ENCODE measurements at places on chromosomes 5 and 9.

- DNase-seq = no peak
Measured at GRCh38 chr5:125286271-125286670, 539.8 kb upstream of the ZNF608 start.

DNA sequence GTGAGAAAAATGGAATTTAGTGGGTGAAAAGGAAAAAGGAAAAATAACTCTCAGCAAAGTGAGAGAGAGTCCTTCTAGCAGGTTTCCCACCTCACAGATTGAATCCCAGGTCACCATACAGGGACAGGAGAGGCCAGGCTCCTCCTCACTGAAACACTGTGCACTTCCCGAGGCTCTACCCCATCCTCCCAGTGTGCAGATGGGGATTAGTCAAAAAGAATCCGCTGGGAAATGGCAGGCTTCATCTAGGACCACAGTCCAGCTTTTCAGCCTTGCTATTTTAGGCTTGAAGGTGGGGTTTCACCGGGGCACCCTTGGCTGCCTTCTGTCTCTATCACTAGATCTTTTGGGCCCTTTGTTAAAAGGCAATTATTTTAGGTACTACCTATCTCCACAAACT lies 47.8 kb downstream of the YIPF5 start:
- DNase-seq = no peak

- DNase-seq = no peak
Measured at GRCh38 chr5:94326586-94326985, 291.8 kb downstream of the KIAA0825 start.

- peak; percentile 15 for DNase-seq
Measured at GRCh38 chr9:6787793-6788161, 30.0 kb downstream of the KDM4C start.

DNA sequence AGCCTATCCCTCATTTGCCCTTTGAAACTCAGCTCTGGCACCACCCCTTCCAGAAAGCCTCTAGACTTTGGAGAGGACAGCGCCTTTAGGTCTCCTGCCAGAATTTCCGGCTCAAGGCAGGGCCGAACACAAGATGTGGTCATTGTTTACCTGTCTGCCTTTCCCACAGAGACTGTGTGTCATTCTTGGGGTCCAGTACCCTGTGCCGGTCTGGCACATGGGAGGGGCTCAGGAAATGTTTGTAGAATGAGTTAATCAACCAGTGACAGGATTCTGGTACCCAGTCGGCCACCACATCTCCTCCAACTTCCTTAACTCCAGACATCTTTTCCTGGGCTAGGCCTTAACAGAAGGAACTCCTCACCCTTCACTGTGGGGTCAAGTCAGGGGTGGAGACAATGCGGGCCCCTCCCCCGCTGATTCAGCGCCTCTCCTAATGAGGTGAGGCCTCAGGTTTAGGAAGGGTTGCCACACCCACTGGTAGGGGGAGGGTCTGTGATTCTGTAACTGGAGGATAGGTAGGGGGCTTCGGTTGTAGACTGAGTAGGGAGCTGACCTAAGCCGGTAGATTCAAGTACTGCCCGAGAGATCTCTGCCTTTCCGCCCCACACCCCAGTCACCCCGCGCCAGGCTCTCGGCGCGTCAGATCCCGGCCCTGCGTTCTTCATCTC lies 29.3 kb downstream of the PCDH1 start:
- DNase-seq = peak; percentile 40

DNA sequence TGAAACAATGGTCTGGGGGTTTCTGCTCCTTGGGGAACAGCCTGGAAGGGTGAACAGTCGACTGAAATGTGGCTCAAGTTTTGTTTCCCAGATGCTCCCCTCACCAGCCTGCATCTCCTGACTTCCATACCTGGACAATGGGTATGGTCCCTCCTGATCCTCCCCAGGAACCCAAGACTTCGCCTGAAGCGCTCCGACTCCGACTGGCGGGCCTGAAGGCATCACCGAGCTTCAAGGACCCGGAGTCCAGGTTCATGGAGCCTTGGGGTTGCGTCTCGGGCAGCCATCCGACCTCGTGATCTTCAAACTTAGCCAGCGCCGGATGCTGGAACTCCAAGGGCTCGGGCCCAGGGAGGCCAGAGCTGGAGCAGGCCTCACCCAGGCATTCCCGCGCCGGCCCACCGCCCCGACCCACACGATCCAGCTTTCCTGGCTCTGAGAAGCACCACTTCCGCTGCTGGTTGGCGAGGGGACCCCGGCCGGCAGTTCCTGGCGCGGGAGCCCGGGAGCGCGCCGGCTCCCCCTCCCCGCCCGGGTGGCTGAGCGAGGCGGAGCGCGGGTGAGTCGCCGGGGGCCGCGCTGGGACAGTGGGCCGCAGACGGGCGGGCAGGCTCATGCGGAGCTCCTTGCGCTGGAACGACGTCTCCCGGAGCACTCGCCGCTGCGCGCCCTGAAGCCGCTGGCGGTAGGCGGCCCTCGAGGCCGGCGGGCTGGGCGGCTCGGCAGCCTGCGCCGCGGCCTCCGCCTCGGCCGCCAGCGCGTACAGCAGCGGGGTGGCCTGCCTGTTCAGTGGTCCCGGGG lies 5.2 kb downstream of the SHROOM1 start:
- DNase-seq = no peak

DNA sequence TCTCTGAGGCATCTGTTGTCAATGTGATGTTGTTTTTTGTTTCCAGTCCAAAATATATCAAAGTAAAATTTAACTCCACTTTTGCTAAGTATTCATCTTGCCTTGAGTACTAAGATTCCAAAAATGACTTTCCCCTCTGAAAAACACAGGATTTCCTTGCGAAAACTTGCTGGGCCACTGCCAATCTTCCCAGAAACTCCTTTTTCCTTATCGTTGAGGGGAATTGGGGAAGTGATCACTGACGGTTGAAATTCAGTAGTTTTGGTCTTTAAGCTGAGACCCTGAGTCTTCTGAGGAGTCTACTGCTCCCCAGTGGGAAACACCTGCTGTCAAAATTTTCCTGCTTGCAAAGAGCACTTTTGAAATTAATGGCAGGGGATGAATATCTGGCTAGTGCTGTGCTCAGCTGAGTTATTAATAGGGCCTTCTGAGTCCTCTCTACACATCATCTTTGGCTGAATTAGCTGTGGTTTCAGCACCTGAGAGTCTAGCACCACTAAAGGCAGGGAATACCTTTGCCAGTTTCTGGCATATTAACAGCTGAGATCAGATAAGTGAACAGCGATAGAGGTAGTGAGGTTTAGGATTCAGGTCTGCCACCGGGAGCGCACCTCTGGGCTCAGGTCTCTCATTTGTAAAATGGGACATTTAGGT lies 18.0 kb downstream of the TLR4 start:
- no peak for DNase-seq

DNA sequence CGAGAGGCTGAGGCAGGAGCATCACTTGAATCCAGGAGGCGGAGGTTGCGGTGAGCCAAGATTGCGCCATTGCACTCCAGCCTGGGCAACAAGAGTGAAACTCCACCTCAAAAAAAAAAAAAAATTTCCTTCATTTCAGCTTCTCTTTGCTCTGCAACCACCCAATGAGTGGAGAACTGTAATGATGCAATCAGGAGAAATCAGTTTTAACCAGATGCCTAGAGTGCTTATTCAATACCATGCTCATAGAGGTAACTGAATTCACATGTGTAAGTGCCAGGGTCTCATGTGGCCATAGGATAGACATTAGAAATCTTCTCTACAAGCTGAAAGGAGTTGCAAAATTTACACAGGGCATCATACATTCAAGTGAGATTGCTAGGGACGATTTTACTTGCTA lies 70.6 kb downstream of the HMHB1 start:
- peak; percentile 72 for DNase-seq

GRCh38 chr9:132164604-132165362 lies 2.9 kb downstream of the NTNG2 start:
- peak; percentile 78 for DNase-seq

DNA sequence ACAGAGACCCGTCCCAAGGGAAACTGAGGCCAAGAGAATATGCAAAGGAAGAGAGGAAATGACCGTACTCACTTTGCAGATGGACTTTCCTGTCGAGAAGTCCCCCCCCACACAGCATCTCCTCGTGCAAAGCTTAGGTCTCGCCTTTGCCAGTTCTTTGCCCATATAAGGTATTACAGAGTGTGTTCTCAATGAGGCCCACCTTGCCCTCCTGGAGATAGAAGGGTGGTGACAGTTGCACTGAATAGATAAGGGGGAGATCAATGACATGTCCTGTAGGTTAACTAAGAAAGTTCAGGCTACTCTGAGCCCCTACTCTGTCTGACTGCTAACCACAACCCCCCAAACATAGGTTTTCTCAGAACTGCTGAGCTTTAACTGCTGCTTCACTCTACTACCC lies 68.2 kb upstream of the SPTLC1 start:
- DNase-seq = no peak

DNA sequence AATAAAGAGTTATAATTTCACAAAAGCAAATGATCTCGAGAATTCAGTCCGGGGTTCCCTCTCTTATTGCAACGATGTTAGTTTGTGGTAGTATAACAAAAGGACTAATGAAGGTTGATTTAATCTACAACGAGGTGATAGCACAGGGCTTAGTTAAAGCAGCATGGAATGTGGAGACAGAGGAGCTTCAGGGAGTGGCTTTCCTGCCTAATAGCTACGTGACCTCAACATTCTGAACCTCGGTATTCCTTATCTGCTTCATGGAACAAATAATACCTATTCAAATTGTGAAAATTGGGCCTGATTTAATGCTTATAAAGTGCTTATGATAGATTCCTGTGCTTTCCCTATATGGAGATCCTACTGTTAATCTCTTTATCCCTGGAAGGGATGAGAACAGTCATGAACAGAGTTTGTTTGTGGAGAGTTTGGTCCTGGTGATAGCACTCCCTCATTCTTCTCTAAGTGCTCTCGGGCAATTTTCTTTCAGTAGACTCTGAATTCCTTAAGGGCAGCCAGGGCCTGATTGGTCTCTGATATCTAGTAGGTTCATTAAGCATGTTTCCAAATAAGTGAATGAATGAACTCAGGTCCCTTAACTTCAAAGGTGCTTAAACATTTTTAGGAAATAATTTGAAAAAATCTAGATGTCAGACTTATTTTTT lies 104.1 kb upstream of the TUT7 start:
- no peak for DNase-seq

DNA sequence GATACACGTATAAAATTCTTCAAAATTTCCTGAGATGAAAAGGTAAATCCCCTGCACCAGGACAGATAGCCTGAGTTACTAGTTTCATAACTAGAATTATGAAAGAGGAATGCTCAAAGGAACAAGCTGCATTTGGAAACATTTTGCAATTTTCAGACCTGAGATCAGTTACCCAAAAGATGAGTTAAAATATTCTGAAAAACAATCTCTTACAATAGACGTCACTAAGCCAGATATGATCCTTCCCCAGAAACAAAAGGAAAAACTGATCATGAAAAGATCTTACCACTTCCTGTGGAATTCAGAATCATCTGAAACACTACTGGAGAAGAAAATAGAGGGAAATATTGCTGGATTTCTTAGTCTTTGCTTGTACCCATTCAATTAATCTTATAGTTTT lies 204.7 kb downstream of the ARRDC3 start:
- peak; percentile 67 for DNase-seq

GRCh38 chr9:104028827-104029226 lies 65.3 kb upstream of the SMC2 start:
- DNase-seq = no peak

DNA sequence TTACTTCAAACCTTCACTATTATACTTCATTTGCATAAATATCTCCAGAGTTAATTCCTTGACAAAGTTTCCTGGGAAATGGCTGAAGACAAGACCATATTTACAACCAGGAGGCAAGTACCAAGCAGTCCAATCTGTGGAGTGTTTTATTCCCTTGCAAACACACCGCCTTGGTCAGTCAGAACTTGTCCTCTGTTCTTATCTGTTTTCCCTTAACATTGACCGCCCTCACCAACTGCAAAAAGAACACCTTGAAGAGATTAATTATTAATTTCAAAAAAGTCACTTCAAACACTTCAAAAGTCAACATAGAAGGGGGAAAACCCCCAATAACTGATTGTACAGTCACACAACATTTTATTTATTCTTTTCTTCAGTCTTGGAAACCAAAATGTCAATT lies 269.0 kb upstream of the RGMB start:
- no peak for DNase-seq

DNA sequence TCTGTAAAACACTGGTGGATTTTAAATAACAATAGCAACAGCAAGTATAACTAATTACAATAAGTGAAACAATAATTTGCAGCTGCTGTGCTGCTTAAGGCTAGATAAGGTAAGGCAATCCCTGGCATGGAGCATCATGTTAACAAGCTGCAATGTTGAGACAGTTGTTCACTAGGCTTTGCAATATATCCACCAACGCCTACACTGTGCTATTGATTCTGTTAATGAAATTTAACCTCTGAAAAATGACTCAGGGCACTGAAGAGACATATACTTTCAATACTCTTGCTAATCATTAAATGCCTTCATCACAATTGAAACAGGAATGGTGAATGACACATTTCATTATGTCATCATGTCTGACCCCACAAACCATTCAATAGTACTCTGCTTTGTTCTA lies 255.0 kb downstream of the EFNA5 start:
- no peak for DNase-seq

DNA sequence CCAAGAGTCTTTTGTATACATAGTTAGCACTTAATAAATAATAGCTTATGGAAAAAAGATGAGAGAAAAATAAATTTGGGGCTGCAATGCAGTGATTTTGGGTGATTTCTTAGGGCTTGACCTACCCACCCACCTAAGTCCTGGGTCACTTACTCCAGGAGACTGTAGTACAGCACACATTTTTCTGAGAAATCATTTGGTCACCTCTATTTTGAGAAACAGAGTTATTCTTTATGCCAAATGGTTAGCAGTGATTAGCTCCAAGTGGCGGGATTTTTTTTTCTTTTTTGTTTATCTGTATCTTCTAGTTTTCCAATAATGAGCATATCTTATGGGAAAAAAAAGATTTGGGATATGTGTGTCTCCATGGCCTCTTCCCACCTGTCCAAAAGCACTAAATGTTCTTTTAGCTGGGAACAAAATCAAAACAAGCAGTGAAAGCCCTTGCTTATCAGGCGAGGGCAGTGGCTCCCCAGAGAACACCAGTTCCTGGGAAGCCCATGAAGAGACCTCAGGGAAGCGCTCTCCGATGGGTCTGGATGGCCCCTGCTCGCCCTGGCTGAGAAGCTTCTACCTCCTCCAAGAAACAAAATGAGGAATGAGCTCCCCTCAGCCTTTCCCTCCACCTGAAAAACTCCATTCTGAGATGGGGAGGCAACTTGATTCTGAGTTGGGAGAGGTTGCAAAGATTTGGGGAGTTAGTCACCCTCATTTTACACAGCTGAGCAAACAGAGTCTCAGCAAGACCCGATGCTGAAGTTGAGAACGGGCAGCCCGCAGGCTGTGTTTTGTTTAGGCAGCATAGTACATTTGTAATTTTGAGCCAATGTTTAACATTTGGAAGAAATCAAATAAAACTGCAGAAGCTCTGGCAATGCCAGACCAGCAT lies 69.9 kb downstream of the CYFIP2 start:
- no peak for DNase-seq

DNA sequence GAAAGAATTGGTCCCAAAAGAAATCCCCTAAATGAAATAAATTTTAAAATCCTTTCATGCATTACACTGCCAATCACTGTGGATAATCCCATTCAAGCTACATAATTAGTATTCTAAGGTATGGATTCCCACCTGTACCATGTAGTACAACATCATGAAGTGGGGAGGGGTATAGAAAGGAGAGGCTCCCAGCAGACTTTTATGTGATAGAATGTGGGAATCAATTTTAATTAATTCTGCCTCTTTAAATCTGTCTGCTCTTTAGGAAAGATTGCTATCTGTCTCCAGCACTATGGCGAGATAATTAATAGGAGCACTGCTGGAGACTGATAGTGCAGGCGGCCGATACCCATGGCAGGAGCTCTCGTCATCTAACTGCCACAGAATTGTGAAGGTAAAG lies 95.4 kb downstream of the CDH12 start:
- DNase-seq = no peak

All from fibroblast of the aortic adventitia (primary cell).